ENCODE measurements at places on chromosomes 1 and 21.

DNA sequence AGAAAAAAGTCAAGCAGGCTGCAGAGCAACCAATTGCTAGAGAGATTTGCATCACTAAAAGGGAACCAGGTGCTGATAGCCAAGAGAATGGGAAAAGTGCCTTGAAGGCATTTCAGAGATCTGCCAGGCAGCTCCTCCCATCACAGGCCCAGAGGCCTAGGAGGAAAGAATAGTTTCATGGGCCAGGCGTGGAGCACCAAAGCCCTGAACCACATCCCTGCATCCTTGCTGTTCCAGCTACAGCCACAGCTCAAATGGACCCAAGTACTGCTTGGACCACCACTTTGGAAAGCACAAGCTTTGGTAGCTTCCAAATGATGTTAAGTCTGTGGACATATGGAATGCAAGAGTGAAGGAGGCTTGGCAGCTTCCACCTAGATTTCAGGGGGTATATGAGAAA, 29.7 kb upstream of the ZSWIM5 start:
- DNase-seq, result no peak

DNA sequence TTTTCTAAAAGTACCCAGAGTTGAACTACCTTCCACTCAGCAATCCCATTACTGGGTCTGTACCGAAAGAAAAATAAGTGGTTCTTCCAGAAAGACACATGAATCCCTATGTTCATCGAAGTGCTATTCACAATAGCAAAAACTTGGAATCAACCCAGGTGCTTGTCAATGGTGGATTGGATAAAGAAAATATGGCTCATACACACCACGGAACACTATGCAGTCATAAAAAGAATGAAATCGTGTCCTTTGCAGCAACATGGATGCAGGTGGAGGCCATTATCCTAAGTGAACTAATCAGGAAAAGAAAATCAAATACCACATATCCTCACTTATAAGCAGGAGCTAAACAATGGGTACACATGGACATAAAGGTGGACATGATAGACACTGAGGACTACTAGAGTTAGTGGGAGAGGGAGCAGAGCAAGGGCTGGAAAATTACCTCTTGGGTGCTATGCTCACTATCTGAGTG, 32.9 kb upstream of the JUN start:
- no peak for DNase-seq

- no peak for DNase-seq
Measured at GRCh38 chr1:40130892-40131291, 30.3 kb upstream of the RLF start.

DNA sequence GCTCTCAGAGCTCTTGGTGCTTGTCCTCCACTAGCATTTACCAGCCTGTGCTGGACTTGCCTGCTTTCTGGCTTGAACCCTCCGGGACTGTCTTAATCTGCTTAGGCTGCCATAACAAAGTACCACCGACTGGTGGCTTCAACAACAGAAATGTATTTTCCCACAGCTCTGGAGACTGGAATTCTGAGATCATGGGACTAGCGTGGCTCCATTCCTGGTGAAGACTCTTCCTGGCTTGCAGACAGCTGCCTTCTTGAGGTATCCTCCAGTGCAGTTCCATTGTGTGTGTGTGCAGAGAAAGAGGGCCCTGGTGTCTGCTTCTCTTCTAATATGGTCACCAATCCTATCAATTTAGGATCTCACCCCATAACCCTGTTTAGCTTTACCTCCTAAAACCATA, 22.0 kb upstream of the RCAN1 start:
- DNase-seq, result no peak

GRCh38 chr1:184276416-184276815, 110.4 kb upstream of the C1orf21 start:
- DNase-seq, result no peak

- DNase-seq, result no peak
Measured at GRCh38 chr1:215052256-215053015, 30.1 kb upstream of the KCNK2 start.

GRCh38 chr1:54409156-54410142, 3.3 kb upstream of the SSBP3 start:
- no peak for DNase-seq

DNA sequence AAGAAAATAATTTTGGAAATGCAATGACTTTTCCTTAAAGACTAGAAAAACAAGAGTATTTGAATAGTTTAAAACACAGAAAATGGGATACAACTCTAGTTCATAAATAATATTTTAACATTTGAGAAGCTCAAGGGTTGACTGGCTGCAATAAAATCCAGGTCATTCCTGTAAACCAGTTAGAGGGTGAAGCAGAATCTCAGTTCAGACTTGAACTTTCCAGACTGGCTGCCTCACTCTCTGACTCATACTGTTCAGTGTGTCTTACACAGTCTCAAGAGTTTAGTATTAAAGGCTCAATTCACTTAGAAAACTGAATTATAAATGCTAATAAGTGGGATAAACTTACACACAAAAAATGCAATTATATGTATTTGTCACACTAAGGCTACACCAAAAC, 89.9 kb downstream of the RAVER2 start:
- DNase-seq, result no peak

GRCh38 chr1:16207318-16208269, 4.9 kb downstream of the ARHGEF19 start:
- DNase-seq, result no peak

DNA sequence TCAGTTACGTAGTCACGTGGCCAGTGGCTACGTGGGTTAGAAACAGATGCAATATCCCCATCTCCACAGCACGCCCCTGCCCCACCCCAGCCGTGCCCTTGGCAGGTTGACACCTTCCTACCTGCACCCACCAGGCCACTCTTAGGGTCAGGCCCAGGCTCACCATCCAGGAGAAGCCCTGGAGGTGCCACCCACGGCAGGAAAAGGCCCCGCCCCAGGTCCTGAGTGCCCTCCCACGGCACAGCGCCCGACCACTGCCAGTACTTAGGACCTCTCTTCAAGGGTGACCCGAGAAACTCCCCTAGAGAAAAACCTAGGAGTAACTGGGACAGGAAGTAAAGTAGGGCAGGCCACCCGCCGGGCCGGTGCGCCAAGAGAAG, 1.5 kb downstream of the C1orf35 start:
- peak; percentile 64 for DNase-seq

- DNase-seq, result no peak
Measured at GRCh38 chr1:21308847-21309652, 18.8 kb upstream of the ECE1 start.

DNA sequence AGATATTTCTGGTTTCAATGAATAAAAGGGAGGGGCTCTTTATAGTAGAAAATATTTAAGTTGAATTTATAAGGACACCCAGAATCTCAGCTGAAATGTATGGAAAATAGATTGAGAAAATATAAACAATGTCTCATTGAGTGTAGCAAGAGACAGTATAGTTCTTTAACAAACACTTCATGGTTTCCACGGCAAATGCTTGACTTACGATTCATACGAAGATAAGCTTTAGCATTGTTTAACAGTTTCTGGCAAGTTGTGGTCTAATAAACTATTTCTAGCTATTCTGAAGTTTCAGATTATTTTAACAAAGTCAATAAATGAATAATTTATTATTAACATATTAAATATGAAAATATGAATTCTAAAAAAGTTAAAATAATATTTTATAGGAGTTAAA, 1419.4 kb downstream of the KCNT2 start:
- DNase-seq, result peak; percentile 40
